Upper lobe of right lung (tissue), 1 donor: ENCODE measurements at places on chromosomes 3 and 15.
A peak's percentile ranks its signal among the peaks of the same experiment; 100 is the strongest.

GRCh38 chr3:57957824-57958223, 50.4 kb upstream of the FLNB start:
- DNase-seq: no peak

- DNase-seq: no peak
Measured at GRCh38 chr3:23537101-23537551, 268.6 kb upstream of the UBE2E1 start.

GRCh38 chr3:186210852-186211500, 102.1 kb upstream of the ETV5 start:
- no peak for DNase-seq

DNA sequence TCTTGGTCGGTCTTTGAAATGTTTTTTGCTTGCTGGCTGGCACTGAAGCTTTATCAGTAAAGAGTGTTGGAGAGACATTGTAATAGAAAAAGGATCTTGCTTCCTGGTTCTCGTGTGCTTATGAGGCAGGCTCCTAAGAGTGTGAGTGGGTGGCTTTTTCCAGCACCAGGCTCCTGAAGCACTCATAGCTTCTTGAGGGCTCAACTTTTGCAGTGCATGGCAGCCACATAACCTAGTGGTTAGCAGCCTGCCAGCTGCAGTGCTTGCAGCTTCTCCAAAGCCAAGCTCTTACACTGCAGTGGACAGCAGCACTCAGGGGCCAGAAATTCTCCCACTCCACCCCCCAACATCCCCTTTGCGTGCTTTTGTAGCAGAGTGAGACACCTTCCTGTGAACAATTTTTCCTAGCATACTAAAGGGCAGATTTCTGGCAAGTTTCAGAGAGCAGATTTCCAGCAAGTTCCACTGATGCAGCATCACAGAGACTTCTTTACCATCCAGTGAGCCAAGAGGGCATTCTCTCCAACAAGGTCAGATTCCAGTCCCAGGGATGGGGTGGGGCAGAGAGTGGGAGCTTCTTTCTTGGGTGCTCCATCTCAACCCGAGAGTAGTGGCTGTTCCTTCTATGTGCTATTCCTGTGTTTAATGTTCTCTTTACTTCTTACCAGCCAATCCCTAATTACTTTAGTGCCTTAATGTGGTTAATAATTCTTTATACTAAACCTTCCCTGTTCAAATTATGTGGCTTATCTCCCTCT, 15.8 kb upstream of the ARHGEF26 start:
- peak; percentile 68 for DNase-seq

DNA sequence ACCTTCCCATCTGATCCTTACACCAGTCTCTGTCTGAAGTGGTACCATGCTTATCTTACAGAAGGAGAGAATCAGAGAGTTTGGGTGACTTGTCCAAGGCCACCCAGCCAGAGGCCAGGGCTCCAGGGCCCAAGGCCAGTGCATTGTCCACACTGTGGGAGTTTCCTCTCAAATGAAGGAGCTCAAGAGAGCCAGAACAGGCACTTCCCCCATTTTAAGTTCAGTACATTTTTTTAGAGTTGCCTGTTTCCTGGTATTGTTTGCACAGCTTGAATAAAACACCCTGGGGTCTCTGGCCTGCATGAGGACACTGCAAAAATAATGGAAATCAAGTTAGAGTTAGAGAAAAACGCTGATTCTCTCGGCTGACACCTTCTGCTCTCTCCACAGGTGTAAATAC, 284.0 kb downstream of the SQOR start:
- DNase-seq: no peak

GRCh38 chr15:48415036-48415886, 84.0 kb downstream of the DUT start:
- DNase-seq: no peak

- no peak for DNase-seq
Measured at GRCh38 chr3:188229177-188229576, 75.2 kb downstream of the LPP start.

DNA sequence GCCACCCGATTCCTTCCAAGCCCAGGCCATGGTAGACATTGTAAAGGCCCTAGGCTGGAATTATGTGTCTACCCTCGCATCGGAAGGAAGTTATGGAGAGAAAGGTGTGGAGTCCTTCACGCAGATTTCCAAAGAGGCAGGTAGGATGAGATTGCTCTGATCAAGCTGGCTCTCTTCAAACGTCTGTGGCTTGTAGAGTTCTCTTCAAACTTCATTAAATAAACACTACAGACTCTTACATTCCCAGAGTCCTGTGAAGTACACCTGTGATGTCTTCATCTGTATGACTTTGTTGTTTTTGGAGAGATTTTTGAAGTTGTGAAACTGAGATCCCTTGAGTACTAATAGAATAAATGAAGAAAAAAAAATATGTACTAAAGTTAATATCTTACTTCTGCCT, 285.6 kb downstream of the GRM7 start:
- no peak for DNase-seq

DNA sequence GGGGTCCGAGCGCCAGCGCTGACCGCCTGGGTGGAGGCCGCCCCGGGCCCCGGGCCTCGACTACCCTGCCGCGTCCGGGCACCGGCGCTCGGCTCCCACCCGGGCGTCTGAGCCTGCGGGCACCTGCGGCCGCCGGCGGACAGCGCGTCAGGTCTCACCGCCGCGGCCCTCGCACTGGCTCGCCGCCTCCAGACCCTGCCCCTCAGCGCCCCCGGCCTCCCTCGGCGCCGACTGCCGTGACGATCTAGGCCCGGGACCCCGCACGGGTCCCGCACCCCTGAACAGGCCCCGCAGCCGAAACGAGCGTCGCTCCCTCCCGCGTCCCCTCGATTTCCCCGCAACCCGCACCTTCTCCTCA, 297 bp downstream of the PRC1 start:
- DNase-seq: peak; percentile 68

- DNase-seq: no peak
Measured at GRCh38 chr3:186921578-186921977, 8.7 kb upstream of the ST6GAL1 start.

- DNase-seq: peak; percentile 46
Measured at GRCh38 chr15:67167091-67167490, 87.4 kb downstream of the AAGAB start.

DNA sequence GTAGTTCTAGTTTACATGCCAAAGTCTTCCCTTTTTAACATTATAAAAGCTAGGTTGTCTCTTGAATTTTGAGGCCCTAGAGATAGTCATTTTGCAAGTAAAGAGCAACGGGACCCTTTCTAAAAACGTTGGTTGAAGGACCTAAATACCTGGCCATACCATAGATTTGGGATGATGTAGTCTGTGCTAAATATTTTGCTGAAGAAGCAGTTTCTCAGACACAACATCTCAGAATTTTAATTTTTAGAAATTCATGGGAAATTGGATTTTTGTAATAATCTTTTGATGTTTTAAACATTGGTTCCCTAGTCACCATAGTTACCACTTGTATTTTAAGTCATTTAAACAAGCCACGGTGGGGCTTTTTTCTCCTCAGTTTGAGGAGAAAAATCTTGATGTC, 21.3 kb downstream of the SLC35A5 start:
- DNase-seq: no peak

GRCh38 chr3:159948429-159949144, 40.0 kb upstream of the IL12A start:
- DNase-seq: no peak

- no peak for DNase-seq
Measured at GRCh38 chr15:29616512-29616911, 205.8 kb downstream of the TJP1 start.

DNA sequence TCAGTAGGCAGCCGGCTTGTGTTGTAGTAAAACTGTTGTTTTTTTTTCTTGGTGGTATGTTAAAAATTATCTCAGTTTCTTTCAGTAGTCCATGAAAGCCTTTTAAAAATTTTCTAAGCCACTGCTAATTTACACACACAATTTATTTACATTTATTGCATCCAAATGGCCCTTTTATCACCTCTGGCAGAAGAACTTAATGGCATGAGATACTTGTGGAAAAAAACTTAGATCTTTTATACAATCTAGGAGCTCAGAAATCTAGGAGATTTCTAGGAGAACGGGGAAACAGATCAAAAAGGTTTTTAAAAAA, 1.4 kb downstream of the PPP2R3A start:
- no peak for DNase-seq

DNA sequence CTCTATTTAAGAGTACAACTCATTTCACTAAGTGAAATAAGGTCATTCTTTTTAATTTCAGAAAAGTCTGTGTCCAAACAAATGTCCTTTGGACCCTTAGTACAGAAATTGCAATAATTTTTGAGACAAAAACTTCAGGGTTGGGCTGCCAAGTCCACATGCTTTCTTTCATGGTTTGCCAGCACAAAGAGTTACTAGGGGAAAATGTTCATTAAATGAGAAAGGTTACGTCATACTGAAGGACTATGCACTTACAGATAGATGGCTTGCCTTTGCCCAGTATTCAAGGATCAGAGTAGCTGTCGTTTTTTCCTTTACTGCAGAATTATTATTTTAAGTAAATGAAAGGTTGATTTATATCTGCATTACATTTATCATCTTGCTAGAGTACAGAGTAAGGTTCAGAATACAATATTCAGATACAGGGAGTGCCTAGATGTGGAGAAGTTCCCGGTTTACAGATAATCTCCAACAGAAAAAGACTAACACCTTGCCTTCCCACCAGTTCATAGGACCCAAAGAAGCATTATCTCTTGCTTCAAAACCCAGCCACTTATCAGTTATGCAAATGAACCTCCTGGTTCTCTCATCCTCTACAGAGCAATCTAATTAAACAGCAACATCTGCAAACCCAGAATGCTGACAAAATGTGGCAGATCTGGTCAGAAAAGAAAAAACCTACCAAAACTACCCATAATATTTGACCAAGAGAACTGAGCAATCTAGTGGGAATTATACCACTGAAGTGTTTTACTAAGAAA, 179.3 kb downstream of the FRMD5 start:
- no peak for DNase-seq

DNA sequence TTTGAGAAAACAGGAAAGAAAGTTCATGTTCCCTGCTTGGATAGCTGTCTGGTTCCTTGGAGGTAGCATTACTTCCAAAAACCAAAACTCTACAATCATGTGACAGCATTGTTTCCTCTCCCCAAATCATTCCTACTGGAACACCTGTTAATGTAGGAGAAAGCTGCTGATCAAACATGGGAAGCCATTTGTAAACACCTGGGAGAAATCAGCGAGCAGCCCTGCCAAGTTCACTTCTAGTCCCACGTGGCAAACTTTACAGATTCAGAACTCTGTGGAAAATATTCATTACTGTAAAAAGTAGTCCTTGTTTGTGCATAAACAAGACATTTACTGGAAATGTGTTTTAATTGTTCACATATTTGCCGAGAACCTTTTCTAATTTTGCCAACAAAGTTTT, 275.5 kb upstream of the AZI2 start:
- no peak for DNase-seq

DNA sequence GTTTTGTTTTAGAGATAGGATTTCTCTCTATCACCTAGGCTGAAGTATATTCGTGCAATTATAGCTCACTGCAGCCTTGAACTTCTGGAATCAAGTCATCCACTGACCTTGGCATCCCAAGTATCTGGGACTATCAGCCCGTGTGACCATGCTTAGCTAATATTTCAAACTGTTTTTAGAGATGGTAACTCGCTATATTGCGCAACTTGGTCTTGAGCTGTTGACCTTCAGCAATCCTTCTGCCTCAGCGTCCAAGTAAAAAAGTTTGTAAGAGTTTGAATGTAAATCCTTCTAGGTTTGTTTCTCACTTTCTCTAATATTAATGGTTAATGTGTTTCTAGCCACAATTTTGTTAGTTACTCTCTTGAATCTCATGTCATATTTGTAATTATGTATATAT, 1243.5 kb upstream of the CADM2 start:
- DNase-seq: no peak

DNA sequence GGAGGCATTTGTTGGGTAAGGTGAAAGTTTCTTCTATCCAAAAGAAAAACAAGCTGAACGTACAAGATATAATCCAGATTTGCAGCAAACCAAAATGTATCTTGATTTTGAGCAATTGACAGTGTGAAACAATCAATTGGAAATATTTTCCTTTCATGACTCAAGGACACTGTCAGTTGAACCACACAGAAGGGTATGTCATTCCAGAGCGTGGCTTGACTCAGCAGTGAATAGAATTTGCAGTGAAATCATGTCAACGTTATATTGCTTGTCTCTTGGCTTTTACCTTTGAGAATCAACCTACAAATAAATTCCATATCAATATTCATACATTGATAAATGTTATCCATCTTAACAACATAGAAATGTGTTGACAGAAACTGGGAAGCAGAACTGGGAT, 78.2 kb downstream of the TM2D3 start:
- no peak for DNase-seq

DNA sequence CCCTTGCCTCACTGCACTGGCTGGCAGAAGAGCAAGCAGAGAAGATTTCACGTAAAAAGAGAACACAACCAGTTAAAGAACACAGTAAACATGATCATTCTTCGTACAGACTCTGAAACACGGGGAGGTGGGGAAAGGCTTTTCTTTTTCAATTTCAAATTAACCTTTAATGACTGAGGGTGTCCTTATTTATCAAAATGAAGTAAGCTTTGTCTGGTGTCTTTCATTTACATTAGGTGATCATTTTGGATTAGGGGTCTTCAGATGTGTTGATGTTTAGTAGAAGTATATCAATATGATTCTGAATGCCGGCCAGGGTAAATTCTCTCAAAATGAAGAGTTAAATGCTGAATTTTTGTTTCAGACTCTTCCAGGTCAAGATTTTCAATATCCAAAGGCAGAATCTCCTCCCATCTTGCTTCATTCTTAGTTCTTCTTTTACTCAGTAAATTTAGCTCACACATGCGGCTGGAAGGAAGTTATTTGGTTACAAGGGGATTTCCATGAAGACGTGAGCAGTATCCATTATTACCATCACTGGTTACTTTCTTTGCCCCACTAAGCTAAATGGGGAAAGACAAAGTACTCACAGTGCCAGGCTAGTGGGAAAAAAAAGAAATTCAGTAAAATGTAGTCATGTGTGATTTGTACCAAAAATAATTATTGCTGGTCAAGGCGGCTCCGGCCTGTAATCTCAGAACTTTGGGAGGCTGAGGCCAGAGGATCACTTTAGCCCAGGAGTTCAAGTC, 272.2 kb upstream of the NR2F2 start:
- DNase-seq: no peak

DNA sequence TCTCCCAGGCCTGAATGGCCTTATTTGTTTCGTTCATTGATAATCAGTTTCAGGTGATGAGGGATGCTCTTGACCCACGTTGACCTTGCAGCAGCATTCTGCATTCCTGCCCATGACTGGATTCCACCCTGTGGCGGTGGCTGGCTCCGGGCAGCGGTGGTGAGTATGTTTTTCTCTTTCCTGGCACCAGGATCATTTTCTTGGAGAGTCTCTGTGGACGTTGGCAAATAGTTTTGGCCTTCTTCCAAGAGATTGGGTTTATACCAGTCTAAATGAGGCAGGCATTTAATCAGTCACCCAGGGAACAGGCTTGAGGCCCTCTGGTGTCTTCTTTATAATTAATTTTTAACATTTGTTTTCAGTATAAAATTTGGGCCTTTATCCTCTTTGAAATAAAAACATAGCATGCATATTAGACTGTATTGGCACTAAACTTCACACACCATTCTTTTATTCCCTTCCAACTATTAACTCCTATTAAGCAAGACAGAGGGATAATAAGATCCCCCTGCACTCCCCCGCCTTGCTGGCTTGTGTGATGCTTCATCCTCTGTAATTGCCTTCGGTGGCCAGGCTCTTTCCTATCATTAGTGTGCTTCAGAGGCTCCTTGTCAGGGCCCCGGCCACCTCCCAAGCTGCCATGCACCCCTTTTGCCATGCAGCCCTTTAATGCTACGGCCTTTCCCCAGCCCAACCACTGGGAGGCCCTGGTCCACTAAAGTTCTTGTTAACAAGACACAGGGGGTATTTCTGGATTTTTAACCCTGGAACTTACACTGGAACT, 176.2 kb upstream of the TOPAZ1 start:
- DNase-seq: no peak
